CD4-positive, alpha-beta T cell treated with Interleukin-4 for 1 hour (primary cell): ENCODE measurements at places on chromosomes 3 and 15.

- no peak for DNase-seq
These were observed 15.0 kb downstream of the GRK7 start for GRCh38 chr3:141777957-141778813.

DNA sequence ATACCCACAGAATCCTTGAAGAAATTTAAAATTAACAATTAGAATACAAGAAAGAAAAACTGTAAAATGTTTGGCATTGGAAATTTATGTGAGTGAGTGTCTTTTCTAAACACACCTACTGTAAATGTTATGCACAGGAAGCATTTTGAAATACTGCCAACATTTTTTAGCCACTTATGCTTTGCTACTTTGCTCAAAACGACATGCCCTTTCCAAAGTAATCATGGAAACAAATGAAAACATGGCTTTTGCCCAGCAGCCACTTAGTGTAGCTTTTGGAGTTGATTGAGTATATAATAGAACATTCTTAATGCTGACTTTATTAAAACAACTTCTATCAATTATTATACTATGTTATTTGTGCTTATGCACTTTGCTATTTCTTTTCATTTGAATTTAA lies 823.0 kb downstream of the CADM2 start:
- DNase-seq: no peak

DNA sequence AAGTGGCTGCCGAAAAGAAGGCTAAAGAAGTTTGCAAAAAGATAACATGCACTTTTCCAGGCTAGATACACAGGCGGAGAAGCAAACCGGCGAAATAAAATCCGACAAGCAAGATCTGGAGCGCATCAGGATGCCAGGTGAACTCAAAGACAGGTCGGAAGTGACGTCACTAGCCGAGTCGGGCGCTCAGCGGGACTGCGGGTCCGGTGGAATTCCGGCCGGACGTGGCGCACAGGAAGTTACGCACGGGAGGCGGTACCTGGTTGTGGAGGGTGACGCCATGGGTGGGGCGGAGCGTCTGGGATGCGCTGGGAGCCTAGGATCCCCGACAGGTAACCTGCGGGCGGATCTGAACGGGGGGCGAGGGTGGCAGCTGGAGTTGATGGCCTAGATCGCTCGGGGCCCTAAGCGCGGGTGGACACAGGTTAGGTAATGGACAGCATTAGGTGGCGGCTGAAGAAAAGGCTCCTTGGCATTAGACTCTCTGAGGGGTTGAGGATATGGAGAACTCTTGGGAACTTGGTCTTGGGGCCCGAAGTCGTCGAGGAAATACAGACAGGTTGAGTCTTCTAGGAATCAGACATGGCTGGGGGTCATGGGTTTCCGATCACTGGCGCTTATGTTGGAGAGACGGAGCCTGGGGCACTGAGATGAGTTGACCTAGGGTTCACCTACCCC lies 29.0 kb upstream of the EHHADH start:
- peak; percentile 95 for DNase-seq

DNA sequence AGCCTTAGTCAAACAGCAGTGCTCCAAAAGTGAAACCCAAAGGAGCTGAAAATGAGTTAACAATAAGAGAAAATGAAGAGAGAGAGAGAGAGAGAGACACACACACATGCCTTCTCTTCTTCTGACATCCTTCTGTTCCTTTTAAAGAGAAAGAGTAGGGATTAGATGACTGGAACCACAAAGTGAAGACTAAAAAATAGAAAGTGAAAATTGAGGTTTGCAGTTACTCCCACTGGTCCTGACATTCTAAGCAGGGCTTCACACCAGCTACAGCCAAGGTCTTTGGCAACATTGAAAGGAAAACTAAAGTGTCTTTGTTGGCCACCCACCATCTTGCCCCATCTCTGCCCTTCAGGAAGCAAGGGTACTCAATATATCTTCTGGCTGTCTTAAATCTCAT lies 59.2 kb downstream of the USP50 start:
- DNase-seq: no peak

- DNase-seq: no peak
These were observed 29.8 kb upstream of the SLC25A36 start for GRCh38 chr3:140911822-140912221.

GRCh38 chr15:100093211-100094126 lies 248.3 kb downstream of the ADAMTS17 start:
- DNase-seq: no peak

DNA sequence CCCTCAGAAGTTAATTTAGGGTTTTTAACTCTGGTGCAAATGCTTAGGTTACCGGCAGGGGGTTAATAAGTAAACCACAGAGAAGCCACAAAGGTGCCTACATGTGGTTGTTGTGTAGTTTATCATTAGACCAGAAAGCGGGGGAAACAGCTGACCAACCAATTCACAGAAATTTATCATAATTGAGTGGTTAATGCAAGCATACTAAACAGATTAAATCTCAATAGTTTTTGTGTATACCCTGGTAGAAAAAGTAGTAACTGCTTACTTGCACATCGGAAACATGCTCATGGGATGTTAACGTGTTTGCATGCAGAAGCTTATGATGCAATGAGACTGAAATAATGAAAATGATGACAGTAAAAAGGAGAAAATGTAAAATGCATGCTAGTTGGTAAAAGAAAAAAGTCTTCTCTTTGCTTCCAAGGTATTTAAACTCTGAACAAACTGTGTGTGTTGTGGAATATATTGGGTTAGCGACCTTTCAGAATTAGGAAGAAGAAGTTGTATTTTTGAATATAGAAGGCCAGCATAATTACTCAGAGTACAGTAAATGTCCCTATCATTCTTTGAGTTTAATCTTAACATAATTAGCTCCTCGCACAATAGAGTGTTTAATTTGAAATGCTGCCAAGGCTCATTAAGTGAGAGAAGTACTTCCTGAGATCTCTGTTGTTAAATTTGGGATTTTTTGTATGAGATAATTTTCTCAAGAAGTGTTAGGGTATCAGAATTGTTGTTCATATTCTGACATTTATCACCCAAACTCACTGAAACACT lies 316.2 kb downstream of the PTPRG start:
- no peak for DNase-seq

DNA sequence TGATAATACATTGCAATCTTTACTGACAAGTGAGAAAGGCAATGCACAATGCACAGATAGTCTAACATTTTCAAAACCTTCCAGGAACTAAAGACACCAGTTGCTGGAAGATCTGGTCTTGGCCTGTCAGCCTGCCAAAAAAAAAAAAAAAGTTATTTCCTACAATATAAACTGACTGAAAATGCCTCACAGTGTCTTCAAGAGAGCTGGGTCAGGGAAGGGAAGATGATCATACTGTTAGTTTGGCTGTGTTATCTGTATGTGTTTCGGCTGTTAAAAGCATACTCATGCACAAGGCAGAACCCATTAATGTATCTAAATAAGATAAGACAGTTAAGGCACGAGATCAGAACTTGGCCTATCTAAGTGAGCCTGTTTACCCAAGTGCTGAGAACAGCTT lies 673.4 kb downstream of the MECOM start:
- DNase-seq: no peak

- no peak for DNase-seq
These were observed 109.5 kb downstream of the CGGBP1 start for GRCh38 chr3:87949189-87949878.

- no peak for DNase-seq
These were observed 18.6 kb upstream of the IGSF10 start for GRCh38 chr3:151479452-151479851.

DNA sequence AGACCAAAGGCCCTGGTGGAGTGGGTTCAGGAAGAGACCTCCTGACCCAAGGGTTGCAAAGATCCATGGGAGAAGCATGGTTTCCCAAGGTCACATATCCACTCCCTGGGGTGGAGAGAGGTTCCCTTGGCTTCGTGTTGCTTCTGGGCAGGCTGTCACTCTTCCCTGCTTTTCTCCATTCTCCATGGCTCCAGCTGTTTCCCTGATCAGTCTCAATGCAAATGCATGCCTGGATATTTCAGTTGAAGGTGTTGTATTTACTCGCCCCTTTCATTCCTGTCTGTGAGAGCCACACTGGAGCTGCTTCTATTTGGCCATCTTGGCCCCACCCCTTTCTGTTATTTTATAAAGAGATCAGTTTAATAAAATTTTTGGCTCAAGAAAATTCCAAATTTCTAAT lies 95.0 kb upstream of the PLSCR4 start:
- no peak for DNase-seq

GRCh38 chr3:59526999-59527398 lies 477.2 kb upstream of the CFAP20DC start:
- no peak for DNase-seq

DNA sequence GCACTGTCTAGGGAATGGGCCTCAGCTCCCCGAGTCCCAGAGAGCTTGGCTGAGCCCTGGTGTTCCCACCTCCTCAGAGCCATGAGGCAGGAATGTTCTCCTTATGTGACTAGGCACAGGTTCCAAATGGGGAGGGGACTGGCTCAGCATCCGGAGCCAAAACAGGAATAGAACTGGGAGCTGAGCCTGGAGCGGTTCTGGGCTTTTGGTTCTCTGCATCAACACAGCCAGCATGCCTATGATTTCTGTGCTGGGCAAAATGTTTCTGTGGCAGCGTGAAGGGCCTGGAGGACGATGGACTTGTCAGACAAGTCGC lies at the start of gene FAM131A:
Gene FAM131A, plus strand, starts transcription at position 202 of the 316 bp plus-strand sequence. Its CDS starts 31 bp downstream, at position 233.
- no peak for DNase-seq

DNA sequence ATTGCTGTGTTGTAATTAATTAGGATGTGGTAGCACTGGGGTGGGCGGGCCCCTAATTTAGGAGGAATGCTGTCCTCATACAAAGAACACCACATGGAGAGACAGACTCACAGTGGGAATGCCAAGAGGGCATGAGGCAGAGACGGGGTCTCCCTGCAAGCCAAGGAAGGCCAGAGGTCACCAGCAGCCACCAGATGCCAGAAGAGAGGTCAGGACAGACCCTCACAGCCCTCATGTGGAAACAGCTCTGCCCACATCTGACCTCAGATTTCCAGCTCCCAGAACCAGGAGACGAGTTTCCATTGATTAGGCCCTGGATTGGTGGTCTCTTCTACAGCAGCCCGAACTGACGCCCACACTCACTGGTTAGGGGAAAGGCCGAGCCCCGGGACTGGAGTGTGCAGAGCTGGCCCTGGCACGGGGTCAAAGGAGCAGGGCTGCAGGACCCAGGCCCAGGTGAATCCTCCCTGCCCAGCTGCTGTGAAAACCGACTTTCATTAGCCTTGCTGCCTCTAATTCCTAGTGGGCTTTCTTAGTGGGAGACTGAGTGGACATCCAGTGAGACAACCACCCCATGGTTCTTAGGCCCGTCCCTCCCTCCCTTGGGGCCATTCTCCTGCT lies 43.0 kb upstream of the SLC41A3 start:
- no peak for DNase-seq

- no peak for DNase-seq
These were observed 52.3 kb upstream of the CNOT10 start for GRCh38 chr3:32632533-32633265.

- DNase-seq: no peak
These were observed 53.1 kb upstream of the PARL start for GRCh38 chr3:183937601-183938286.

DNA sequence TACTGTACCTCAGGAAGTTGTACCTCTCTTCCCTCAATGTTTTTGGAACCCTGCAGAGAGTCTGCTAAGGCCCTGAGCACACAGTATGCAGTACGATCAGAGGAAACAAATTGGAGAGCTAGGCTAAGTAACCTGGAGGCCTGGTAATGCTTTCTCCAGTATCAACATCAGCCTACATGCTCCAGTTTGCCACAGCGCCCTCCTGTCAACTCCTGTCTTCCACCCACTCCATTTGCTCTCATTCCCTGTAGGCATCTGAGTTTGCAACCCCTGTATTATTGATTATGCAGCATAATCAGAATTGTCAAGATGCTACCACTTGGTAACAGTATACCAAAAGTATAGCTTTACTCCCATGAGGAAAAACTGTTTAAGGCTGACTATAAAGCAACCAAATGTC lies 14.4 kb downstream of the POLG start:
- no peak for DNase-seq

- no peak for DNase-seq
These were observed 24.0 kb downstream of the HAPLN3 start for GRCh38 chr15:88871313-88871712.

- DNase-seq: no peak
These were observed 6.6 kb upstream of the KBTBD8 start for GRCh38 chr3:66991459-66991858.

GRCh38 chr15:52642386-52643361 lies 36.5 kb downstream of the ATOSA start:
- DNase-seq: no peak

- DNase-seq: no peak
These were observed 237.1 kb downstream of the RYR3 start for GRCh38 chr15:33547876-33548275.

- no peak for DNase-seq
These were observed 99.3 kb downstream of the LRRK1 start for GRCh38 chr15:101018450-101018849.

DNA sequence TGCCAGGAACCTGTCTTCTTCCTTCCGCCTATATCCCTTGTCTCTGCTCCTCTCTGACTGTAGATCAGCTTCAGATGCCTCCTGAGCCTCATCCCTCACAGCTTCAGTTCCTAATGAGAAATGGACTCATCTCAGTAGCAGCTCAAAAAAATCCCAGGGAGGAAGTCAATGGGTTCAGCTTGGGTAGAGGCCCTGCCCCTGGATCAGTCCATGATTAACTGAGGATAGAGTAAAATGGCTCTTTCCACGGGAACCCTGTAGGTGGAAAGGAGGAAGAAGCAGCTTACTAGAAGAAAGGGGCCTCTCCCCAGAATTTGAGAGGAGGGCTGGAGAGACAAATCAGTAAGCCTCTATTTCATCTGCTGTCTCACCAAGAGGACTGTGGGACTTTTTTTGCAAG lies 26.9 kb upstream of the HCN4 start:
- DNase-seq: no peak

GRCh38 chr15:61571026-61571425 lies 341.9 kb upstream of the RORA start:
- no peak for DNase-seq

- no peak for DNase-seq
These were observed 12.3 kb downstream of the POGLUT1 start for GRCh38 chr3:119481079-119481478.

- no peak for DNase-seq
These were observed 78.5 kb downstream of the HMG20A start for GRCh38 chr15:77499087-77499760.
